Sciatic nerve (tissue), 2 donors: ENCODE measurements at places on chromosomes 12 and 14.

DNA sequence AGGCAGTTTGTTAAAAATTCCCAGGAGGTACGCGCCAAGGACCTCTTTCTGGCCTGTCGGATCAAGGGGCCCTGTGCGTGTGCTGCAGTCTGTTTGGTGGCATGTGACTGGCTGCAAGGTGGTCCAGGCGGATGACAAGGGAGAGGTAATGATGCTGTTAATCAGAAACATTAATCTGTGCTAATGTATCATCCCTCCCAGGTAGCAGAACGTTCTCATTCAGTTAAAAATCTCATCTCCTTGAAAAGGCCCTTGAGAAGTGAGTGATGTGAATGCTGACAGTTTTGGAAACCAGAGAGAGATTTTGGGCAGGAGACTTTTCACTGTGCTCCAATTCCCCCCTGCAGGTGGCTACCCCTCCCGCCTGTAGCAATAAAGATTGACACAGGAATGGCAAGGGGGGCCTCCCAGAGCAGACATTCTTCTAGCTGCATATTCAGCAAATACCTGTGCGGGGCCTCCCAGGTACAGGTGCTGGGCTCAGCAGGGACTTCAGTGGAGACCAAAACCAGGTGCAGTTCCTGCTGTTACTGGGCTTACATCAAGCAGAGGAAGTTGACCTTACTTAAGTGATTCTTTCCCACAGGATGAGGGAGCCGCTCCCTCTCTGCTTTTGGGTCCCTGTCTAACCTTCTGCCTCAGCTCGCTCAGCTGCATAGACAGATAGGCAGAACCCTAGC is 364.8 kb downstream of the CACNA1C start:
- no peak for DNase-seq

DNA sequence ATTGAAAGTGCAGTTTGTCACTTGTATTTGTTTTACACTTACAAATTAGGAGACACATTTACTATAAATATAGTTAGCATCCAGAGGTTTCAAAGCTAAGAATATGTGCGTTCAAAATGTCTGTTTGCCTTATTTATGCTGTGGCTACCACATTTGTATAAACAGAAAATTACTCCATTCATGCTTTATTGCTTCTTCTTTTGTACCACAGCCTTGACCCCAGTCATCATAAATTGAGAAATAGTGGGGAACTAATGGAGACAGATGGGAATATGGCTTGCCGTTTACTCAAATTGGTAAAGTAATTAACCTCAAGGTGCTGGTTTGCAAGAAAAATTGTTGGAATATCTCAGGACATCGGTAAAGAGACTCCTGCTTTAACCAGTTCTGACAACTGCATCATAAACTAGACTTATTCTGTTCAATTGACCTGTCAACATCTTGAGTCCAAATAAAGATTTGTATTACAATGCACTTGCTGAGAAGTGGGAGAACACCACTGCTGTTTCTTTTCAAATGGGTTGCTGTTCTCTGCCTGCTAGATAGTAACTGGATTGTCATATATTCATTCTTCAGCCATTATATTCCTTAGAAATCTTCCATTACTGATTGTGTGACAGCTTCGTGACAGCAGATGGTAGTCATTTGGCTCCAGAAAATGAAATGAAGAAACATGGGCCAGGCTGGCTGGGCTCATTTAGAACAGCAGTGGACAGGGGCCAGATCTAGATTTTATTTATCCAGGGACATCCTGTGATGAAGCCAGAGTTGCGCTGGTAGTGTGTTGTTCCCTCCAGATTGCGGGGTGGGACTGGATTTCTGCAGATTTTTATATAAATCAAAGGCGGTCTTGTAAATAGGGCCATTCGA is 354.4 kb downstream of the EGLN3 start:
- DNase-seq, result no peak

GRCh38 chr12:69553628-69554248 is 31.5 kb upstream of the CCT2 start:
- no peak for DNase-seq

DNA sequence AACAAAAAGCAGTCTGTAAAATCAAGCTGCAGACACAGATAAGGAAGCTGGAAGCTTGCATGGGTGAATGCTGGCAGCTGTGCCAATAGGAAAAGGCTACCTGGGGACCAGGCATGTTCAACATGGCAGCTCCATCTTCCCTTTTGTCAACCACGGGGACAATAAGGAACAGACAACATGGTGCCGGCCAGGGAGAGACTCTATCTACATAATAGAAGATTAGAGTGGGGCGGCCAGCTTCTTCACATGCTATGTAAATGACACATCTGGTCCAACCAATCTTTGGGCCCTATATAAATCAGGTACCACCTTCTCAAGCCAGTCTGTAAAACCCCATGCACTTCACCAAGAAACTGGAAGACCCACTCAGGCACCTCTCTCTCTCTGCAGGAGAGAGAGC is 157.6 kb downstream of the SUDS3 start:
- DNase-seq, result no peak

DNA sequence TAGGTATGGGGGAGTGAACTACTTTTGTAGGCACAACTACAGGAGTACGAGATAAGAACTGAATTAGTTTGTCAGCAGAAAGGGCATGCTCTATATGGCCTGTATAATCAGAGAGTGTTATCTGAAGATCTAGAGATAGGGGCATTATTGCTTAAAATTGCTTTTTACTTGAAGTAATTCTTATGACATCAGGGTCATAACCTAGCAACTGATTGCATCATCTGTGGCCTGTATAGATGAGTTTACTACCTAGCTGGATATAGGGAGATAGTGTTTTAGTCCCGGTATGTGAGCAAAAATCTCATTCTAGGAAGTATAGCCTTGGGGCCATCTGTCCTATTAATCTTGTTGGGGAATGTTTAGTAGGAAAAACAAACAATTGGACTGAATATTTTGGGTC is 142.7 kb downstream of the TMEM117 start:
- no peak for DNase-seq

GRCh38 chr12:99212275-99212674 is 435.3 kb upstream of the GARIN6 start:
- DNase-seq, result no peak

DNA sequence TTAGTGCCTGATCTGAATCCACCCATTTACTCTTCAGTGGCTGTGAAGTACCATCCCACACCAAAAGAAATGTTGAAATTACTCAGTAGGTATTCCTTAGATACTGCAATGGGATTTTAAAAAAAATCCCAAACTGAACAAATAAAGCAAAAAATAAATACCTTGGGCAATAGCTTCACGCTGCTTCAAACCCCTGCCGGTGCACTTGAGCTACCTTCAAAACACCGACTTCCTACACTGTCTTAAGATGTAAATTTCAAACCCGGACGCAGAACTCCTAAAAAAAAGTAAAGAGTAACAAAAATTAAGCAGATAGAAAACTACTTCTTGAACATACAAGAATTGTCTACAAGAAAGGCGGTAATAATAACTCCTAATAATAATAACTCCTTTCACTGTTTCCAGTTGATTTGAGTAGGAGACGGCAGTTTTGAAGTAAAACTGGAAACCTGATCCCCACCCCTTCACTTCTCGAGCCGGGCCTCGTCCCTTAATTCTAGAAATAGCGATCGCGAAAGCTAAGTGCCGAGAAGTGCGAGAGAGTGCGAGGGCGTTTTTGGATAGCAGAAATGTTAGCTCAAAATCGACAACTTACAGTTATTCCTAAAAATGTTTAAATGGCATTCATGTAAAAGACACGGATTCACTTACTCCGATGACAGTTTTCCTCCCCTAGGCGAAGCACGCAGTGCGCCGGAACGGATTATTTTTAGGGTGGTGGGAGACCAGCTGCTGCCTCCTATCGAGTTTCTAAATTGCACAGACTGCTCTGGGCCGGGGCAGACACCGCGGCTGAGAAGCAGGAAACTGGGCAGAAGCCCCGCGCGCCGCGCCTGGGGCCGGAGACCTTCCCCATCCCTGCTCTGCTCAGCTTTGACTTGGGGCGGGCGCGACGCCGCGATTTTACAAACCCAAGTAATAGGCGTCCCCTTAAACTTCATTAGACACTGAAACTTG is at the start of gene ABCC9:
ABCC9 (minus strand) TSS at position 878 of the 957 bp plus-strand sequence. CDS start 4,752 bp downstream, outside the sequence.
- DNase-seq, result peak; percentile 70

GRCh38 chr12:114245555-114245954 is 160.4 kb downstream of the TBX5 start:
- no peak for DNase-seq

GRCh38 chr14:101763941-101764709 is 2.6 kb downstream of the PPP2R5C start:
- DNase-seq, result no peak

GRCh38 chr12:115404761-115405470 is 720.9 kb upstream of the TBX3 start:
- DNase-seq, result no peak

GRCh38 chr14:77125281-77125801 is 16.2 kb downstream of the ZDHHC22 start:
- no peak for DNase-seq

GRCh38 chr12:66003951-66004350 is 126.6 kb downstream of the LLPH start:
- no peak for DNase-seq

DNA sequence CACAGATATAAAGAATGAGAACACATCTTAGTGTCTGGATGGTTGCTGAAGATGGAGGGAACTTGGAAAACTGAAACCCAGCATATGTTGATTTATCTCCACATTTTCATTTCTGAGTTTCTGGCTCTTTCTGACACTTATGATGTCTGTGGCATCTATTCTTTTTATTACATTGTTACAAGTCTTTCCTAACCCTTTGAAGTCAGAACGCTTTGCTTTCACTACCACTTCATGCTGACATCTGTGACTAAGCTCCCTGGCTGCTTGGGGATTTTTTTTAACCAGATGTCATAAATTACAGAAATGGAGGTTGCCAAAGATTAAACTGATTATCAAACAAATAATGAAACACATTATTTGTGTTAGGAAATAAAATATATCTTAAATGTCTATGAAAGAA is 188.7 kb downstream of the KITLG start:
- DNase-seq, result no peak

GRCh38 chr12:122506393-122506938 is 5.7 kb upstream of the ZCCHC8 start:
- no peak for DNase-seq

GRCh38 chr14:24051789-24052655 is at the start of gene CARMIL3:
TSS of gene CARMIL3 (plus strand) at chr14:24052009. CDS start at chr14:24052154, 145 bp downstream.
- DNase-seq, result no peak

DNA sequence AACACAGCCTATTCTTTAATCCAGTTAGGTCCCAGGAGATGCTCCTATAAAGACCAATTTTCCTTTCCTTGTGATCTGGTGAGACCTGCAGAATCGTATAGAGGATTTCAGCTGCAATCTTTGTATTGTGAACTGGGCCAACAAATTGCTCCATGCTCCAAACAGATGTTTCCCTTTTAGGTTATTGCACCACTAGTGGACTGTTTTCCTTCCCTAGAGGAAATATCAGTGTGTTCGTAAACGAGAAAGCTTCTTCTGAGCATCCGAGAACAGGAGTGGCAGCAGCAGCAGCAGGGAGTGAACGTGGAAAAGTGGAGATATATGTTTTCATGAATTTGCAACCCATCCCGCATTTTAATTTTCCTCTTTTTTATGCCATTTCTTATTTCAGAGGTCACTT is 344.1 kb upstream of the PDE3A start:
- no peak for DNase-seq

GRCh38 chr14:26765768-26766520 is 168.1 kb upstream of the NOVA1 start:
- peak; percentile 69 for DNase-seq

- no peak for DNase-seq
Measured at GRCh38 chr12:22974865-22975264, 349.9 kb downstream of the ETNK1 start.

DNA sequence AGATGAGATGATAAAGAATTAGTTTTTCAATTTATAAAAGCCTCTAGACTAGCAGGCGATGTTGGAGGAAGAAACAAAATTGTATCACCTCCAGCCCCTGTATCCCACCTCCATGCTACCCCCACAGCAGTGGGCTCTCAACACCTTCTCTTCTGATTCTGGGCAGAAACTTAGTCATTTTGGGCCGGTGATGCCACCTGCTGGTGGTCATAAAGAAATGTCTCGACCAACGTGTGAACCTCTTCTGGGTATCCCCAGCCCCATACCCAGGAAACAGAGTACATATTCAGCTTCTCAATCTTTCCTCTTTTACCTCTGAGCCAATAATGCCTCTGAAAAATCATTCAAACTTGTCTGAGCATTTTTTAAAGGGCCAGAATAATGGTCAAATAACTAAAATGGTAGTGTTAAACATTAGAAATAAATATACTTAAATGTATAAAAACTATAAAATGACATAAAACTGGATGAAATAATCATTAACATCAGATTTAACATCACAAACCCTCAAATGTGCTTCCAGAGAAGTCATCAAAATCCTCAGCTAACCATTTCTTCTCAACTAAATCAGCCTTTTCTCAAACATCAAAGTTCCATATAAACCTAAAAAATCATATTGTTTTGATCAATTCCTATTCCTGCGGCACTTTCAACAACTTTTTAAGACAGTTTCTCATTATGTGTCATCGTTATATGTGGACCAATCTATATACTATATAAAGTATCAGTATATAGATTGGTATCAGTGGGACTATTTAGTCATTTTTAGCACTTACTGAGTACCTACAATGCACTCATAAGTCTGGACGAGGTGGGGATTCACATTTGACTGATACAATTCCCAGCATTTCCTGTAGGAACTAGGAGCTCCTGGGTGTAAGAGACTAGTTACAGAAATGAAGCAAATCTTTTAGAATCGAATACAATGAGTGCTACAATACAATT is 69.4 kb downstream of the ATXN2 start:
- DNase-seq, result no peak

GRCh38 chr14:67704484-67705089 is 2.9 kb downstream of the RDH12 start:
- DNase-seq, result no peak

DNA sequence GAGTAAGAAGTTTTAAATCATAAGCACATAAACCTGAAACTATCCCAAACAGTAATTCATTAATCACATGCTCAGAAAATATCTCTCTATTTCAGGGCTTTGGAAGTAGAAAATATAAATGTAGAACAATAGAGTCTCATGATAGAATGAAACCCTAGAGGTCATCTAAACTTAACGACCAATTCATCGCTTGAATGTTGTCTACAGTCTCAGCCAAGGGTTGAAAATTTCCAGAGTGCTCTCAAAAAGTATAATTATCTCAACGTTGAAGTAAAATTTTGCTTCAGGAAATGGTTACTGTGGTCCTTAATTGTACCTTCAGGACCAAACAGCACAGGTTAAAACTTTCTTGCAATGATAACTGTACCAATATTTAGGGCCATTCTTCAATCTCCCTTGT is 1053.6 kb upstream of the SEL1L start:
- no peak for DNase-seq
